Activated CD4-positive, alpha-beta memory T cell treated with anti-CD3 and anti-CD28 coated beads for 36 hours (primary cell): ENCODE measurements at places on chromosomes 3 and 15. TPM values are rescaled to one million over a fixed set of nuclear protein-coding genes. Genes with fewer than 3 reads are reported as not detected.

DNA sequence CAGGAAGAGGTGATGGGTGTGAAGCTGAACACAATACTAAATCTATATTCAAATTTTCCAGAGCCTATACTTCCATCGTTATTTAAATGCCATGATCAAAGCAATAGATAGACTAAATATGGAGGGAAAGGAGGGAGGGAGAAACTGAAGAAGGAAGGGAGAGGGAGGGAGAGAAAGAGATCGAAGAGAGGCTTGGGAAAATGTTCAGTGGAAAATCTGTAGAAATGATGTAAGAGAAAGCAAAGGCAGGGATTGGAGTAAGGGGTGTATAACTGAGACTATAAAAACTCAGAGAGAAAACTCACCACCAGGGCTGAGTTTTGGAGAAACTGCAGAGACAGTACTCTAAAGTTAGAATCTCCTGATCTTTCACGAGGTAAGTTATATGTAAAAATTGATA lies at the start of gene OSTN:
Gene OSTN (plus strand): TSS at position 310 of the 400 bp plus-strand sequence. CDS start 13,292 bp downstream, outside the sequence.
- no peak for DNase-seq

GRCh38 chr3:184366619-184367289 lies 5.2 kb downstream of the POLR2H start:
- DNase-seq: no peak

- peak; percentile 78 for DNase-seq
Measured at GRCh38 chr15:60673918-60674558, 195.1 kb upstream of the ICE2 start.

DNA sequence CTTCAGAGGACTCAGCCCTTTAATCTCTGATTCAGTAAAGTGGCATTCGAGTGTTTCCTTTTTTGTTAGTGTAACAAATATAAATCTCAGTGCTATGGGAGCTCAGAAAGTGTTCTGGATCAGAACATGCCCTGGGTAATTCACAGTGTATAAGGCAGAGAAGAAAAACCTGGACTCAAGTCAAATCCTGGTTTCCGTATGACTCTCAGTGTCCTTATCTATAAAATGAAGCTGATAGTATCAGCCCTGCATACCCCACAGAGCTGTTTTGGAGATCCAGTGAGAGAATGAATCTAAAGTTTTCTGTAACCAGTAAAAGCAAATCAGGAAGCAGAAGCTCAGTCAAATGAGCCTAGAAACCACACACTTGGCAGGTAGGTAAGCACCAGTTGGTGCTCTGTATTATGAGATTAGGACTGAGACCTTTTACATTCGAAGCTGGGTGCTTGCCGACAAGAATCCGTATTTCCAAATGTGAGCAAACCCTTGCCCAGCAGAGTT lies 67.2 kb downstream of the IL1RAP start:
- DNase-seq: no peak

DNA sequence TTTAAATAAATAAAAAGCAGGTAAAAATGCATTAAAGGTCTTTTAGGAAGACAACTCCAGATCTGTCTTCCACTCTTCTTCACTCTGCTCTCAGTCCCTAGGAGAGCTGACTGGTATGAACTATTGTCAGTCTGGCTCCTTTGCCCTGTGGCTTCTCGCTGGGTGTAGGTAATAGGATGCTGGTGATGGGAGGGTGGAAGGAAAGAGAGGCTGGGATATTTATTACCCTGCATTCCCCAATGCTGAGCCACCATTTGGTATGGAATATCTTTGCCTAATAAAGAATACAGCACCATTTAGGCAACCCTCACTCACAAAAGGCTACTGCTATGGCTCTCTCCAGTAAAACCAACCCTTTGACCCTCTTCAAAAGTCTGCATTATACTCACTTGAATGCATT lies 326.9 kb downstream of the CNTN3 start:
- no peak for DNase-seq

GRCh38 chr3:141267629-141268028 lies 36.0 kb downstream of the PXYLP1 start:
- no peak for DNase-seq

DNA sequence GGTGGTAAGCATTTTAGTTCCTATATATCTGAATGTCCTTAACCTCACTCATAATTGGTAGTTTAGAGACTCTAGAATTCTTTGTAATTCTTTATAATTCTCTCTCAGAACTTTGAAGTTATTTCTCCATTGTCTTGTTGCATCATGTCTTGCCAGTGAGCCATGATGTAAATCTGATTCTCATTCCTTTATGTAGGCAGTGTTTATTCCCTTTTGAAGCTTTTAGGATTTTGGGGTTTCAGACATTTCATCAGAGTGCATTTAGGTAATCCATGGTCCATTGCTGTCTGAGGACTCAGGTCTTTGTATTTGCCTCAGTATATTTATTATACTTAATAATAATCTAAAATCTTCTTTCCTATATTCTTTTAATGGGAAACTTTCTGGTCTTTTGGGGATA lies 20.6 kb downstream of the CMC1 start:
- DNase-seq: no peak

- no peak for DNase-seq
Measured at GRCh38 chr3:141928631-141929270, 52.3 kb downstream of the ATP1B3 start.

DNA sequence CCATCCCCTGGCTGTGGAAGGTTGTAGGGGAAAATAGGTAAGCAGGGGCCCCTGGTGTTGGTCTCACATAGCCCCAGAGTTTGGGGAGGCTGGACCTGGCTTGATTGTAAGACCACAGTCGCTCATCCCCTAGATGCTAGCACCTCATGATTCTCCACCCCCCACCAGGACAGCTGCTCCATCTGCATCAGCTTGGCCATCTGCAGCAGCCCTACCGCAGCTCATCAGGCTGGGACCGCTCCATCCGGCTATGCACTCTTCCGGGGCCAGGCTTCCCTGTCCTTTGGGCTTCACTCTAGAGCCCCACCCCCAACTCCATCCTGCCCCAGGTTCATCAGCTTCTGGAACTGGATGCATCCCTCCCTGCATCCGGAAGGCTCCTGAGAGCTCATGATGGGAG lies 12.6 kb downstream of the SCN5A start:
- DNase-seq: no peak

- no peak for DNase-seq
Measured at GRCh38 chr15:75712668-75713337, at the start of gene CSPG4. TSS of gene CSPG4 (minus strand) at chr15:75712848. CDS start at chr15:75712755, 93 bp downstream.

GRCh38 chr3:31370380-31370666 lies 162.4 kb upstream of the STT3B start:
- no peak for DNase-seq

DNA sequence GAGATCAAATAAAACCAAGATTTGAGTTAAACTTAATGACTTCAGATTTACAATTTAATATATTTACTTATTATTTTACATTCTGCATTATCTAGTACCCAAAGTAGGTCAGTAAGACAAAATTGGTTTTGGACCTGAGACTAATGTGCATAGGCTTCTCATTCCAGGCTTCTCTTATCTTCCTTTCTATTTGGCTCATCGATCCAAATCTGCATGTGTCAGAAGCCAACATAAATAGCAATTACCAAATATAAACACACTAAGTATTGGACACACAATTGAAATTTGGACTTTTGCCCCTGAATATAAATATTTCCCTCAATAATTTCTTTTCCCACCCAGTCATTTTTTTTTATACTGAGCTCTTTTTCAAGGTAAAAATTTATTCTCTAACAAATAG lies 290.6 kb upstream of the ARHGEF26 start:
- no peak for DNase-seq

DNA sequence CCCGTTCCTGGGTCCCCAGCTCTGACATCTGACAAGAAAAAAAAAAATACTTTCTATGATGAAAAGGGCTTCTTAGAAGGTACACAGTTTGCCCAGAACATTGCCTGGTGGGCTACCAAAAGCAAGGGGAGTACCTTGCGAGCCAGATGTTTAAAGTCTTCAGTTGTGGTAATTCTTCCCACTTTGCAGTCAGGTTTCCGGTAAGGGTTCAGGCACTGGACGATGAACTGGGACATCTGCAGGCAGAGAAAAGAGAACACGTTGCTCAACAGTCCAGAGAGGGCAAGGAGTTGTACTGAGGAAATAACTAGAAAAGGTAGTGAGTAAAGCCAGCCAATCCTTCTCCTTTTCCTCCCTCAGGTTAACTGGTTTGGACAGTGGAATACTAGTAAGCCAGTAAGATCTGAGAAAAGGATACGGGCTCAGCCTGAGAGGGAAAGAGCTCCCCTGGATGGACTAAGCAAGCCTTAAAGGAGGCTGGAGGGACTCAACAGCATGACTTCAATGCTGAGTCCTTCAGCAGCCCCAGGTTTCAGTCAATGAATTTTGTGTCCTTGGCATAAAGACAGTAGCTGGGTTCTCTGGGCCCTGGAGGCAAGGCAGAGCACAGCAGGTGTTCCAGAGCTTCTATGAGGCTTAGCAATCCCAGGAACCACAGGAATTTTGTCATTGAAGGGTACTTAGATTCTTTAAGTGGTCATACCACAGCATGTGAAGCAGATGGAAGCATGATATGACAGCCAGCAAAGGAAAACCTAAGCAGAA lies 38.2 kb downstream of the NBEAL2 start:
- peak; percentile 8 for DNase-seq

DNA sequence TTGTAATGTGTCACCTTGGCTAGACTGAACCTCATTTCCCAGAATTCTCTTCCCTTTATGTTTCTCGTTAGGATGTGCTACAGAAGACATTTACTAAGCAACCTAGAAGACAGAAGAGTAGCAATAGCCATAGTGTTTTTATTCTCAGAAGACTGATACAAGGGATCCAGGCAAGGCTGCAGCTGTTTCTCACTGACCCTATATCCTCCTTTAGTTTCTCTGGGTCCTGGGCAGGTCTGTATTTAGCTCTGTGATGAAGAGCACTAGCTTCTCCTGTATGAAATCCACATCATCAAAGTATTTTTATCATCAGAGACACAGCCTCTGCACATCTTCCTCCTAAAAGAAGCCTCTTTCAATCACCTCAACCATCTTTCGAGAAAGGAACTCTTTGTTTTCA lies 72.5 kb downstream of the SUMF1 start:
- no peak for DNase-seq

GRCh38 chr3:148940983-148941382 lies 50.4 kb upstream of the GYG1 start:
- DNase-seq: no peak

DNA sequence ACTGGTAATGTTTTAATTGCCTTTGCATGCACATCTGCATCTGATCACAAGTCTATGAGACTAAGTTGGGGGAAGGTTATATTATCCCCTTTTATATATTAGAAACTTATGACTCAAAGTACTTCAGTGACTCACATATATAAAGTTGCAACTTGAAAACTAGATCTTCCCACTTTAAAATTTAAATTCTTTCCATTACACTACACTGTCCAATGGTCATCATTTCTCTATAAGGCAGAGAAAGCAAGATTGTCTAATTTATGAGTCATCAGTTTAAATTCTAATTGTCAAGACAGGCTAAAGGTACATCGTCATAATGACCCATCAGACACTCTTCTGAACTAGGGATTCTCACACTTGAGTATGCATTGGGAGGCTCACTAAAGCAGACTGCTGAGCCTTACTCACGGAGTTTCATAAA lies 37.9 kb downstream of the CPA3 start:
- DNase-seq: no peak

GRCh38 chr3:99498550-99499234 lies 139.7 kb upstream of the COL8A1 start:
- no peak for DNase-seq

DNA sequence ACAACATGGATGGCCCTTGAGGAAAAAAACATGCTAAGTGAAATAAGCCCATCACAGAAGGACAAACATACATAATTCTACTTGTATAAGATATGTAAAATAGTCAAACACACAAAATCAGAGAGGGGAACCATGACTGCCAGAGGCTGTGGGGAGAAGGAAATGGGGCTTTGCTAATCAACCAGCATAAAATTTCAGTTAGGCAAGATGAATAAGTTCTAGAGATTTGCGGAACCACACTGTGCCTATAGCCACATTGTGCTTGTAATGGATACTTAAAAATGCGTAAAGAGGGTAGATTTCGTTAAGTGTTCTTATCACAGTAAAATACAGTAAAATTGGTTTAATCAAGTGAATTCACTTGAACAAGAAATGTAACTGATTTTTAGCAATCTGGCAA lies 33.7 kb upstream of the SPTBN5 start:
- no peak for DNase-seq

GRCh38 chr3:178181088-178181487 lies 355.1 kb upstream of the KCNMB2 start:
- DNase-seq: no peak

DNA sequence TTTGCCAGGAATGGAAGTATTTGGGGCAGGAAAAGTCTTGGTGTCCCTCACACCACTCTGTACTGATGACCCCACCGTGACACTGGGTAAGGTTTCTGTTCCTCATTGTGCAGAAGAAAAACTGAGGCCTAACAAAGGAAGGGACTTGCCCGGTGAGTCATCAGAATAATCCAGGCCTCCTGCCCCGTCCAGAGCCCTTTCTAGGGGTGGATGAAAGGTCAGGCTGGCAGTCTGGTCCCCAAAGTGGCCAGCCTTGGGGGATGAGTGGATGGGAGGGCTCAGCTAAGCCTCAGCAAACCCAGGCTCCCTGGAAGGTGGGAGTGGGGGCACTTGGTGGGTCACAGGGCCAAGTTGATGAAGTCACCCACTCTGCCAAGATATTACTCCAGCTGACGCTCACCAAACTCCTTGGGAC lies 2.3 kb upstream of the DNAH1 start:
- peak; percentile 36 for DNase-seq

DNA sequence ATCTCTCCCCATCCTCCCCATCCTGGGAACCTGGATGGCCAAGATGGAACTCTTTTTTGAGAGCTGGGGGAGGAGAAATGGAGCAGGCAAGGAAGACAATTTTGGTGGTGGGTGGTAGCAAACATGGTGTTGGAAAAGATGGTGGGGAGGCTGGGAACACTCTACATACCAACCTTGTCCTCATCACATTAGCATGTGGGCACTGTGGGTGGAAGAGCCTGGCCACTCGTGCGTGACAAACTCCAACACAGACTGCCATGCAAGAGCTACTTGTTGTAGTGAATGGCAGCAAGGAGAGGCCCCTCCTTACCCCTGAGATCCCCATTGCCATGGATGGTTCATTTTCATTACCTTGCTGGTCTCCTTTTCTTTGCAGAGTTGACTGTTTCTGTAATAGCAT lies 262.6 kb downstream of the RPLP1 start:
- DNase-seq: no peak

Gene ZDHHC23
- total RNA-seq: 5.4 TPM

Gene ARGFX
- not detected for total RNA-seq

Gene UTS2B
- not detected for total RNA-seq

Gene MKRN3
- 3.8 TPM for total RNA-seq
